ENCODE measurements at places on chromosomes 7 and 10.

- DNase-seq = no peak
These were observed 73.7 kb upstream of the TMEM229A start for GRCh38 chr7:124106575-124106974.

GRCh38 chr10:101566333-101567164 lies 21.5 kb downstream of the POLL start:
- no peak for DNase-seq

GRCh38 chr10:106771154-106771553 lies 393.4 kb downstream of the SORCS1 start:
- DNase-seq = no peak

- no peak for DNase-seq
These were observed 16.3 kb upstream of the ECHDC3 start for GRCh38 chr10:11725912-11726311.

DNA sequence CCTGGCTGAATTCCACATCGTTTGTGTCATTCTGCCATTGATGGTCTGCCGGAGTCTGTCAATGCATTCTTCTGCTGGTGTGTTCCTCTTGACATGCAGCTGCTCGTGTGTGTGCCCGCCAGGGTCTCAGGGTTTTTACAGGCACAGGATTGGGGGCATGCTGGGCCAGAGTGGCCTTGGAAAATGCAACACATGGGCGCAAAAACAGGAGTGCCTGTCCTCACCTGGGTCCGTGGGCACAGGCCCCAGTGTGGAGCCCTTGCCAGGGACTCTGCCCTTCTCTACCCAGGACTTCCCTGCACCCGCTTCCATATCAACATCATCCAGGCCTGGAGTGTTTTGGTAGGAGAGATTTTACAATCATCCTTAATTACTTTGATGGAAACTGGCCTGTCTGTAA lies 340.7 kb downstream of the KIF20B start:
- peak; percentile 36 for DNase-seq

DNA sequence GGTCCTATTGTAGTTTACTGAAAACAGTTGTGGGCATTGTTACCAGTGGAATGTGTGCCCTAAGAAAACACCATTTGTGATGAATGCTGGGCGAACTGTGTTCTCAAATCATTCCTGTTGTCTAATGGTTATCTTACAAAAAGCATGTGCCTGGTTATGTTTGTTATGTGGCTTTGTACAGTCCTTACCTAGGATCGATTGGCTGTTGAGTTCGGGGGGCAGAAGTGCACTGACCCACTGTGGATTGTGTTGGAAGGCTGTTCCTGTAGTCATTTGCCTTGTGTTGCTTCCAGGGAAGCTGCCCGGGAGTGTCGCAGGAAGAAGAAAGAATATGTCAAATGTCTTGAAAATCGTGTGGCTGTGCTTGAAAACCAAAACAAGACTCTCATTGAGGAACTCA lies 84.3 kb downstream of the CREM start:
- no peak for DNase-seq

DNA sequence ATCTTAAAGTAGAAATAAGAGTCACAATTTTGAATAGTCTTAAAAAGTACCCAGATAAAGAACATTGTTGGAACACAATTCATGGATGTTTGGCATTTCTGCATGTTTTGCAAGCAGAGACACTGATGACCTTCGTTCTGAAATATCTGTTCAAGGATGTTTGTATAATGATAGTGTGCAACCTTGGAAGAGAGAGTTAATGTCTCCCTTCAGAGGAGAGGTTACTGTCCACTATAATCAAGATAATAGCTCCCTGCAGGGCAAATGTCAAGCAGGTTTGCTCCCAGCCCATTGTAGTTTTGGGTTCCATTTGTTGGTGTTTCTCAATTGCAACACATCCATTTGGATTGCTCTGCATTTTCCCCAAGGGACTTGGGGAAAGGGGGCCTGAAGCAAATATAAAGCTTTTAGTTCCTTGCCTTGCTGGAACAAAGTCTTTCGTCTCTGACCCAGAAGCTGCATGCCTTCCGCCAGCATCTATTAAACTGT lies 45.2 kb downstream of the COL1A2 start:
- DNase-seq = no peak

- DNase-seq = no peak
These were observed 470.4 kb upstream of the IGFBP3 start for GRCh38 chr7:46391231-46392201.

GRCh38 chr7:68180761-68181160 lies 1184.1 kb downstream of the TYW1 start:
- no peak for DNase-seq

- no peak for DNase-seq
These were observed 643.6 kb downstream of the IPMK start for GRCh38 chr10:57624066-57624465.

- peak; percentile 57 for DNase-seq
These were observed 232.1 kb downstream of the PTPRN2 start for GRCh38 chr7:158355456-158356065.

GRCh38 chr10:20634839-20635238 lies 262.3 kb downstream of the NEBL start:
- no peak for DNase-seq

GRCh38 chr10:98446151-98446660 lies 529 bp downstream of the HPS1 start:
- no peak for DNase-seq

- no peak for DNase-seq
These were observed 406.3 kb upstream of the KLF6 start for GRCh38 chr10:4191354-4191753.

GRCh38 chr7:129703751-129704150 lies 92.2 kb downstream of the NRF1 start:
- DNase-seq = no peak

- DNase-seq = no peak
These were observed 88.4 kb upstream of the SMNDC1 start for GRCh38 chr10:110392868-110393740.

- no peak for DNase-seq
These were observed 5.6 kb upstream of the PKD1L1 start for GRCh38 chr7:47953822-47954221.

DNA sequence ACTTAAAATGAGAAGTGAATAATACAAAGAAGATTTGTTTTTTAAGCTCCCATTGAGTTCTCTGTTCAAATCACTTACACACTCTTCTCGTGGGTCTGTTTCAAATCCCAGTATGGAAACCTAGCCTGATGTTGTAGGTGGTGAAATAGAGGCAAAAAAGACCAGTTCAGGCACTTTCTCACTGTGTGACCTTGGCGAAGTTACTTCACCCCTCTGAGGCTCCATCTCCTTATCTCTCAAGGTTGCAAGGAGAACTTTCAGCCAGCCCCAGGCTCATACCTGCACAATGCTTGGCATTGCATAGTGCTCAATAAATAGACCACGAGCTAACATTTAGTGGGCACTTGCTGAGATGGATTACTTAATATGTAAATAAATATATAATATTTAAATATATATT lies 90.1 kb downstream of the PRLHR start:
- no peak for DNase-seq

GRCh38 chr10:21919906-21920305 lies 83.6 kb downstream of the DNAJC1 start:
- no peak for DNase-seq

DNA sequence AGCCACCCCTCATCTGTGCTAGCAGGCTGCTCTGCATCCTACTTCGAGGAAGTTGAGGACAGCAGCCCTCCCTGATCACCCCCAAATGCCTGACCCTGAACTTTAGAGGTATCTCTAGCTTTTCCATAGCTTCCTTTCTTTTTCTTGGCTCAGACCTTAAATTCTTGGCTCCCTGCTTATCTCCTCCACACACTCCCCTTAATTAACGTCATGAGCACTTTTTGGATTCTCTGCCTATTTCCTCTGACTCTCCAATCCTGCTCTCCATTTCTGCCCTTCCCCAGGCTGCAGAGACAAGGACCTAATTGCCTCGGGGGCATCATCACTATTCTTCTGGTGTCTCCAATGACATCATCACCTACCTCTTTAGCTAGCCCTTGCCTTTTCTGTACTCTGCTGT lies 40.8 kb upstream of the SEC61G start:
- no peak for DNase-seq

DNA sequence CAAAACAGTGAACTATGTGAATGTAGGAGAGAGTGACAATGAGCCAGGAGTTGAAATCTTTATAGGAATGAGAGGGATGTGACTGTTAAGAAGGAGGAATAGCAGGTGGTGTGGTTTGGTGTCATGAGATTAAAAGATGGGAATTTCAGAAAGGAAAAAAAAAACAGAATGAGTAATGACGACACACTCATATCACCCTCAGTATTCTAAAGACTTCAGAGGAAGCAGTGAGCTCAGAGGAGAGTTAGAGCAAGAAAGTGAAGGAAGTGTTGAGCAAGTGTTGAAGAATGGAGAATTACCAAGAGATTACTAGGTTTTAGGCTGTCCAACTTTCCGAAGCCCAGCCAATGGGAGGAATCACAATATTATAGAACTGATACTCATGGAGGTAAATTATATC lies 220.5 kb upstream of the HGF start:
- DNase-seq = no peak

GRCh38 chr10:69096045-69096444 lies 8.1 kb downstream of the SRGN start:
- DNase-seq = no peak

- no peak for DNase-seq
These were observed 43.7 kb downstream of the PPP1R3C start for GRCh38 chr10:91589015-91589657.

DNA sequence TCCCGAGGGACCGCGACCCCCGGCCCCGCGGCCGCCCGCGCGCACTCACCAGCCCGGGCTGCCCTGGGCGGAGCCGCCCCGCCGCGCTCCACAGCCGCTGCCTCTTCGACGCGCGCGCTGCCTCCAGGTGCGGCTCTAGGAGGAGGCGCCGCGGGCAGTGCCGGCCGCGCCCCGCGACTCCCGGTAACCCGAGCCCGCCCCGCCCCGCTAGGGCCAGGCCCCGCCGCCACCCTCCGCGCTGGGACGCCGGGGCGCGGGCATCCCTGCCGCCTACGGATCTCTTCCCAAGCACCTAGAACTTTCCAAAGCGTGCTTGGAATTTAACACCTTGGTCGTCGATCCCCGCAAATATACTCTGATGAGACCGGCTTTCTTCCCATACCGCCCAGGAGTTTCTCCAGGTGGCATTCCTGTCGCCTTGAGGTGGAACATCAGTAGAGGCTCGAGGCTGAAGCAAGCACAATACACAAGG lies at the start of gene SLC26A5:
Gene SLC26A5, minus strand, starts transcription at position 159 of the 472 bp plus-strand sequence. CDS start 24,693 bp downstream, outside the sequence.
- DNase-seq = no peak

DNA sequence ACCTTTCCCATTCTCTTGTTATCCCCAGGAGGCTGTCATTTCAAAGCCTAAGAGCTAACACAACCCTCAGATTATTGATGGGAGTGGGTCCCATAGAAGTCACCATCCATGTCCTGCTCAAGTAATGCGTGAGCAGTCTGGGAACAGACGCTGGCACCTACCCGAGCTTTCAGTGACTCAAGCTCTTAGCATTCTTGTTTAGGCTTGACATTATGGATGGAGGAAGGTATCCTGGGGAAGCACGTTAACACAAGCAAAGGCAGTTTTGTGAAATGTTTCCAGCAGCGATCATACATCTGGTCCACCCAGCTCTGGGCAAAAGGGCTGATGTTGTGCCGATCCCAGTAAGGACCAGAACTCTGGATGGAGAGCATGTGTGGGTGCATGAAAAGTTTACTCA lies 30.0 kb upstream of the AUTS2 start:
- no peak for DNase-seq

DNA sequence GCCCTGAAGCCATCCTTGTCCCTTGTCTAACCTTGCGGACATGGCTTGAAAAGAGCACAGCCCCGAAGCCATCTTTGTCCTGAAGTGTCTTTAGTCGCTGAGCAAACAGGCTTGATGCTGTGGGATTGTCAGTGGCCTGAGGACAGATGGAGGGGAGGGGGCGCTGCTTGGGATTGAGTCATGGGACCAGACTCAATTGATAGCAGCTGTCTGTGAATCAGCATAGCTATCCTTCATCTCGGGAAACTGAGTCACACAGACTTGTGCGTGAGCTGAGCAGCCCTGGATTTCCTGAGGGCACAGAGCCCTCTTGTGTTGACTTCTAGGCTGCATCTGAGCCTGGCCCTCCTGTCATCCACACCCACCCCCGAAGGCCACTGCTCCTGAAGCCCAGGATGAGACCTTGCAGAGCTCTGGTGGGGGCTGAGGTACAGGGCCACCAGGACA lies 14.4 kb downstream of the MYO1G start:
- no peak for DNase-seq

DNA sequence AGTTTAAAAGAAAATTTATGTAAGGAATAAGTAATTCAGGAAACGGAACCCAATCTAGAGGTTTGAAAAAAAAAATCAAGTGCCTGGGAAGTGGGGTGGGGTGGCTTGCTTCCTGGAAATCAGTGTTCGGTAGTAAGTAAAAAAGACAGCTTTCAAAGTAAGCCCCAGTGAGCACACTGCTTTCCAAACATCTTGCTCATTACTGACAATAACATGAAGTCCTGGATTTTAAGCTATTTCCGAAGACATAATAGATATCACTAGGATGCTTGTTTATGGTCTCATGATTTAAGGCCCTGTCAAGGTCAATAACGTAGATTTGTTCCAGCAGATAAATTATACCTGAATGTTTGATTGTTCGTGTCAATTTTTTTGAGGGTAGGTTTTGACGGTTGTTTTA lies 1.3 kb downstream of the STAMBPL1 start:
- no peak for DNase-seq

GRCh38 chr7:1564603-1565022 lies 5.2 kb downstream of the PSMG3 start:
- no peak for DNase-seq

DNA sequence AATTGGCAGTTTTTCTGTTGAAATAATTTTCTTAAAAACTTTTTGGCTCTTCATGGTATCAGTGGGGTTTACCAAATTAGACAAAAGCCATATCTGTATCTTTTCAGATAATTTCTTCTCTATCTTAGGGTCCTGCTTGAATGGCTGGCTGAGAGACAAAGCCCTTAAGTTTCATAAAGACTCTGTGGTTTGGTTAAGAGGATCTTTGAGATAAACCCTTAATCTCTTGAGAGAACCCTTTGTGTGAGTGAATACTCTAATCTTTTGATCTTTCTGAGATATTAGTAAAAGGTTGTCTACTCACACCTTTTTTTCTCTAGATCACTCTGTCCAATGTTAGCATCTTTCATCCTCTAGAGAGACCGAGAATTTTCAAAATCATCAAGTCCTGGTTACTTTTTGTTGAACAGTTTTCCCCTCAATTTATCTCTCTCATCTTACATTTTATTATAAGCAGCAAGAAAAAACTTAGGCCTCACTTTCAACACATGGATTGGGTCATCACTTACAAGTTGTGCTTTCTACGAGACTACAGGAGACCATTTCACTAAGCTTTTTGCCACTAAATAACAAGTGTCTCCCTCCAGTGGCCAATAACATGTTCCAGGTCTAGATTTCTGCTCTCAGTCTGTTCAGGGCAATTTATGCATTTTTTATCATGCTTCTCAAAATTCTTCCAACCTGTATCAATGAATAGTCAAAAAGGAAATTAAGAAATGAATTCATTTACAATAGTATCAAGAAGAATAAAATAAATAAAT lies 28.4 kb downstream of the DNAJC9 start:
- DNase-seq = no peak
